M059J (cell line): ENCODE measurements at places on chromosomes 7 and 10.

- DNase-seq = peak; percentile 28
Observed at GRCh38 chr7:82029236-82029913, 259.5 kb upstream of the HGF start.

- peak; percentile 18 for DNase-seq
Observed at GRCh38 chr7:149228831-149229471, 10.5 kb upstream of the ZNF212 start.

- DNase-seq = no peak
Observed at GRCh38 chr7:115227473-115228235, 305.8 kb downstream of the MDFIC start.

GRCh38 chr7:127650847-127651555 lies 993 bp upstream of the SND1 start:
- DNase-seq = no peak

GRCh38 chr7:1156782-1157535 lies 3.0 kb downstream of the ZFAND2A start:
- DNase-seq = peak; percentile 75

- DNase-seq = no peak
Observed at GRCh38 chr7:140027858-140028257, 34.9 kb downstream of the PARP12 start.

- no peak for DNase-seq
Observed at GRCh38 chr7:37198041-37198905, 250.4 kb downstream of the ELMO1 start.

GRCh38 chr7:3880228-3880987 lies 579.4 kb downstream of the SDK1 start:
- DNase-seq = no peak

GRCh38 chr7:97179454-97180104 lies 62.1 kb downstream of the SDHAF3 start:
- DNase-seq = peak; percentile 68

GRCh38 chr10:123222832-123223231 lies 68.6 kb downstream of the BUB3 start:
- no peak for DNase-seq

GRCh38 chr10:131708225-131708880 lies 192.5 kb upstream of the PPP2R2D start:
- DNase-seq = no peak

- DNase-seq = no peak
Observed at GRCh38 chr10:774223-774622, 84.8 kb upstream of the DIP2C start.

GRCh38 chr10:44974082-44974627 lies 4.5 kb downstream of the DEPP1 start:
- DNase-seq = no peak

GRCh38 chr10:200405-200804 lies 65.2 kb downstream of the ZMYND11 start:
- peak; percentile 11 for DNase-seq

DNA sequence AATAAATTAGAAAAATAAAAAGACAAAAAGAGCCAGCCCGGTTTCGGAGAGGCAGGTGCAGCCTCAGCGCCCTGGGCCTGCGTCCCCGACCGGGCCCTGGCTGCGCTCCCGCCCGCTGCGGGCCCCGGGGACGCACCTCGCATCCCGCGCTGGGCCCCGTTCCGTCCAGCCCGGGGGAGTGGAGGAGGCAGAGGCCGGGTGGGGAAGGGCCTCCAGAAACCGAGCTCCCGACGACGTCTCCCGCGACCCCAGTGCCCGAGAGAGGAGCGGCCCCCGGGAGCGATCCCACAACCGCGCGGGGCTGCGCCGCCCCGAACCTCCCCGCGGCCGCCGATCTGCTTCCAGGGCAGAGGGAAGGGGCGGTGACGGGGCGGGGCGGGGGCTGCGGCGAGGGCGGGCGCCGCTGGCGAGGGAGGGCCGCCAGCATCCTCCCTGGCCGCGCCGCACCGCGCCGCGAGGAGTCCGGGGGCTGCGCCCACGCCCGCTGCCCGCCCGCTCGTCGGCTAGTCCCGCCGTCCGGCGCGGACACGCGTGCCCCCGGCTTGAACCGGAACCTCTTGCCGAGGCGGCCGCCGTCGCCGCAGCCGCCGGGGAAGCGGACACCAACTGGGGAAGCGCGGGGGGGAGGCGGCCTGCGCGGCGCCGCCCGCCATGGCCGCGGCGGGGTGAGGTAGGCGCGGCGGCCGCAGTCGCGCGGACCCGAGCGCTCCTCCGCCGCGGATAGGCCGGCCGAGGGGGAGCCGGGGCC lies at the start of gene CCNY:
CCNY (plus strand) TSS at position 426 of the 748 bp plus-strand sequence. CDS start 545 bp downstream, outside the sequence.
- peak; percentile 40 for DNase-seq

DNA sequence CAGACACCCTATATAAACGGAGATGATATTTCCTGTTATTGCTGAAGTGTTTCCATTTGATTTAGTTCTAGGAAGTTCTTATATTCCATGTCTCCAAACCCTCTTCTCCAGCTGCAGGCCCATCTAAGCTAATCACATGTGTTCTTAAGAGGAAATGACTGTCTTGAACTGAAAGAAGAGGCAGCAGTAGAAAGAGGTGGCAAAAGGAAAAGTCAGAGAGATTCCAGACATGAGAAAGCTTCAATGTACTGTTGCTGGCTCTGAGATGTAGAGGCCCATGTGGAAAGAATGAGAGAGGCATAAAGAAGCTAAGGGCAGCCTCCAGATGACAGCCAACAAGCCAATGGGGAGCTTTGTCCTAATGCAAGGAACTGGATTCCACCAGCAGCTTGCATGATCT lies 287.2 kb downstream of the GFRA1 start:
- no peak for DNase-seq

GRCh38 chr10:126268013-126268920 lies 120.0 kb downstream of the ADAM12 start:
- no peak for DNase-seq

DNA sequence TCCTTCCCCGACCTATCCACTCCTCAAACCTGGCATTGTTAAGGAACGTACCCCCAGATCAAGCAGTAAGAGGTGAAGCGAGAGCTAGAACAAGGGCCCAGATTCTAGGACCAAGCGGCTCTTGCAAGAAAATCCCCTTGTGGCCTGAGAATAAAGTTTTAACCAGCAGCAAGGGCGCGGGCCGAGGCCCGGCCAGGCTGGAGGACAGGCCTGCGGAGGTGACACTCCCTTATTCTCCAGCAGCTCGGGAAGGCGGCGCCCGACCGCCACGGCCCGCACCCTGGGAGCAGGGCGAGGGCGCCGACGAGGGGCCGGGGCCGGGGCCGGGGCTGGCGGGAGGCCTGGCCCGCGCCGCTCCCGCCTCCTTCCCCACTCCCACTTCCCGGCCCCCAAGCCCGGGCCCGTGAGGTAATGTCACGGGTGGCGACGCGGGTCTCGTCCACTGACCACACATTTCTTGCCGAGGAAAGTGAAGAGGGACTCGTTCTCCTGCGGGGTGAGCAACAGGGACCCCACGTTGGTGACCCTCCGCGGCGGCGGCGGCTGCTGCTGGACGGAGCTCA lies 551 bp downstream of the WASL start:
- DNase-seq = peak; percentile 57

GRCh38 chr10:117929327-117930067 lies 117.2 kb downstream of the RAB11FIP2 start:
- DNase-seq = no peak

- peak; percentile 73 for DNase-seq
Observed at GRCh38 chr10:118045837-118046394, 825 bp downstream of the RAB11FIP2 start.

DNA sequence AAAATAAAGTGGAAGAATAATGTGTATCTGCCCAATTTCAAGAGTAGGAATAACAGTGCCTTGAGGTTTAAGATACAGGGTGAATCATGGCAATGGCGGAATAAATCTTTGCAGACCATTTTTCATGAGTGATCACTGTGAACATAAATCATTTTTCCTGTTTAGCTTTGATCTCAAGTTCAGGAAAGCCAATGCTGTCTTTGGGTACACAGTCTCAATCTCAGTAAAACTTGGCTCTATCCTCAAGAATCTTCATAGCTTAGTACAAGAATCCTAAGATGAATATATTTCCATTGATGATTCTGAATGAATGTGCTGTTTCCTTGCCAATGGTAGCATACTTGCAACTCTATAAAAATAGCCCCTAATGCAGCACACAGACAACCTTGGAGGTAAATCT lies 6.8 kb downstream of the NAMPT start:
- DNase-seq = peak; percentile 57

DNA sequence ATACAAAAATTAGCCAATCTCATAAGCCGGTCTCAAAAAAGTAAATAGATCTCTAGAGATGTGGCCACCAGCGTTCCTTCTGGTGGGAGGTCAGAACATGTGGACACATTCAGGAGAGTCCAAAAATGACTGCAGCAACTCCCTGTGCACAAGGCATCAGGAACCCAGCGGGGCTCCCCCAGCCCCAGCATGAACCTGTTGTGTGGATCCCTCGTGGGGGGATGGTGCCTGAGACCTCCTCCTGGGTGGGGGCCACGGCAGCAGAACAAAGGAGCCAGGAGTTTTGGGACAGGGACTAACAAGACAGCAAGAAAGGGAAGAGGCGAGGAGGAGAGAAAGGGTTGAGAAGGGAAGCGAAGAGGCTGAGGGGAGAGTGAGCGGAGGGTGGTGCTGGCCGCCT lies 121.8 kb downstream of the WDR37 start:
- DNase-seq = no peak

DNA sequence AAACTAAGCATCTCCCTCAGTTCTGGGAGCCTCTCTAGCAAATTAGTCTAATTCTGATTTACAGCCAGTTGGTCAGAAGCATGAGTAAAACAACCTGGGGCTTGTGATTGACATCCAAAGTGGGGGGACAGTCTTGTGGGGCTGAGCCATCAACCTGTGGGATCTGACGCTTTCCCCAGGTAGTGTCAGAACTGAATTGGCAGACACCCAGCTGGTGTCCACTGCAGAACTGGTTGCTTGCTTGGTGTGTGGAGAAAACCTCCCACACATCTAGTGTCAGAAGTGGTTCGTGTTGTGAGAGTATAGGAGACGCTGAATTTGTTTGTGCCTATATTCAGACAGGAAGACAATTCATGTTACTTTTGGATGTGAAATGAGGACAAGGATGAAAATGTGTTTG lies 92.2 kb upstream of the PDCD4 start:
- DNase-seq = no peak

DNA sequence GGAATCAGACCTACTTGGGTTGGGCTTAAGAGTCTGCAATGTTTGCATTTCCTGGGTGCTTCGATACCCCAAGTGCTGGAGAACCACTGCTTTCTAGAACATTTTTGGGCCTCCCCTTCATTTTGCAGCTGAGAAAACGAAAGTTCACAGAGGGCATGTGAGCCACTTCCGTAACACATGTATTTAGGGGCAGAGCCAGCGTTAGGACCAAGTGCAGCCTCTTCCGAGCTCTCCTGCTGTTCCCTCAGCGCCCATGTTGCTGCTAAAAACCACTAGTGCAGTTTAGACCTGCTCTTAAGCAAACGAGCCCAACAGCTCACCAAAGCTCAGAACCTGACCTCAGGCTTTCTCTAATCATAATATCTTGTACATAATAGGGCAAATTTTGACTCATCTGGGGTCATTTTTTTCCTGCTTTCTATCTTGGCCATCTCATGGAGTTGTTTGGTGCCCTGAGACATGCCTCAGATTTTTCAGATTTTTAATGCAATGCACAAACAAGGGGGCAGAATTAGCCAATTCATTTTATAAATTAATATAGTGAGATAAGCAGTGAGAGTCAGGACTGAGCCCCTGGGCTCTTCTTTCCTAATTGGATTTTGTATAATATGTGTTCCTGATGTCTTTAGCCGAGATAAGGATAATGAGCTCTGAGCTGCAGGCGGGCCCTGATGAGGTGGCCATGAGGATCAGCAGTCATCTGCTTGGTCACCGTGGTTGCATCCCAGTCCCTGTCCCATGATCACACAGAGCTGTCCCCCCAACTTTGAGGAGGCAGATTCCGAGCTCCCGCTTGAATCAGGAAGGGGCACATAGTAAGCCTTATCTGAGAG lies 12.9 kb downstream of the BAG3 start:
- DNase-seq = peak; percentile 68

GRCh38 chr10:72852508-72852907 lies 41.0 kb upstream of the OIT3 start:
- DNase-seq = no peak

DNA sequence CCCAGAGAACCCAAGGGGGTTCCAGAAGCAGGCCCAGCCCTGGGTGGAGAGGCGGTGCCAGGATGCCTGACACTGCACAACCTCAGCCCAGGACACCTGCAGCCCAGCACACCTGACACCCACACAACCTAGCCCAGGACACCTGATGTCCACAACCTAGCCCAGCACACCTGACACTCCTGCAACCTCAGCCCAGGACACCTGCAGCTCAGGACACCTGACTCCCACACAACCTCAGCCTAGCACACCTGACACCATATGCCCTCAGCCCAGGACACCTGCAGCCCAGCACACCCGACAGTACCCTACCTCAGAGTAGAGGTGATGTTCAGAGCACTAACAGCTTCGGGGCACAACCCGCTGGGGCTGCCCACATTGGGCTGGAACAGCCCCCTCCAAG lies 87.3 kb downstream of the PAXIP1 start:
- DNase-seq = no peak

- DNase-seq = no peak
Observed at GRCh38 chr10:78190051-78190825, 156.6 kb downstream of the RPS24 start.

GRCh38 chr10:534047-534566 lies 155.4 kb downstream of the DIP2C start:
- no peak for DNase-seq

GRCh38 chr10:52568309-52568708 lies 204.3 kb downstream of the MBL2 start:
- peak; percentile 18 for DNase-seq
